Stimulated activated CD8-positive, alpha-beta memory T cell treated with anti-CD3 and anti-CD28 coated beads, Interleukin-12 subunit alpha, Interleukin-12 subunit beta, amount 100 ng/mL, for 4 hours (primary cell): ENCODE measurements at places on chromosomes 5 and 9.
A peak's percentile ranks its signal among the peaks of the same experiment; 100 is the strongest.

GRCh38 chr5:102762562-102763227 lies 7.6 kb downstream of the PAM start:
- DNase-seq: no peak

GRCh38 chr9:110828264-110828663 lies 159.7 kb downstream of the MUSK start:
- DNase-seq: no peak

GRCh38 chr5:166758151-166758550 lies 1533.3 kb upstream of the WWC1 start:
- DNase-seq: no peak

- DNase-seq: no peak
These were observed 547.3 kb upstream of the ZNF608 start for GRCh38 chr5:125293726-125294125.

DNA sequence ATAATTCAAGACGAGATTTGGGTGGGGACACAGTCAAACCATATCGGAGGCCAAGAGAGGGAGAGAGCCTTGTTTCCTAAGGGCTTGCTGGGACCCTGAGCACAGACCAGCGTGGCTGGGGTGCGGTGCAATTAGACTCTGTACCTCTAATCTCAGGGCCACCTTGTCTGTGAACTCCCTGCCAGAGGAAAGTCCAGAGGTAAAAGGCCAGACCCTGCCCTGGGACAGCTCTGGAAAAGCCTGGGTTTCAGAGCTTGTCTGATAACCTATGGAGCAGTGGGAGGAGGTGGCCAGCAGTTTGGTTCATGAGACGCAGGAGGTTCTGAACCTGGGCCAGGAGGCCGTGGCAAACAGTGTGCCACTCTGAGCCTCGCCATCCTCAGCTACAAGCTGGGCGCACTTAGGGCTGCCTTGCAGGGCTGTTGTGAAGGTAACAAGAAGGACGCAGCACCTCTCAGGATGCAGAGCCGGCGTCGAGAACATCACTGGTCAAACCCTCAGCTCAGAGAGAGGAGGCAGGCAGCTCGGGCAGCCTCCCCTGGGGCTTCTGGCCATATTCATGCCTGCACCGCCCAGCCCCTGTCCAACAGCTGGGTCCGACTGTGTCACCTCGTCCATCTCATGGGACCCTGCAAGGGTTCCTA lies 4.8 kb upstream of the DOLPP1 start:
- DNase-seq: no peak

DNA sequence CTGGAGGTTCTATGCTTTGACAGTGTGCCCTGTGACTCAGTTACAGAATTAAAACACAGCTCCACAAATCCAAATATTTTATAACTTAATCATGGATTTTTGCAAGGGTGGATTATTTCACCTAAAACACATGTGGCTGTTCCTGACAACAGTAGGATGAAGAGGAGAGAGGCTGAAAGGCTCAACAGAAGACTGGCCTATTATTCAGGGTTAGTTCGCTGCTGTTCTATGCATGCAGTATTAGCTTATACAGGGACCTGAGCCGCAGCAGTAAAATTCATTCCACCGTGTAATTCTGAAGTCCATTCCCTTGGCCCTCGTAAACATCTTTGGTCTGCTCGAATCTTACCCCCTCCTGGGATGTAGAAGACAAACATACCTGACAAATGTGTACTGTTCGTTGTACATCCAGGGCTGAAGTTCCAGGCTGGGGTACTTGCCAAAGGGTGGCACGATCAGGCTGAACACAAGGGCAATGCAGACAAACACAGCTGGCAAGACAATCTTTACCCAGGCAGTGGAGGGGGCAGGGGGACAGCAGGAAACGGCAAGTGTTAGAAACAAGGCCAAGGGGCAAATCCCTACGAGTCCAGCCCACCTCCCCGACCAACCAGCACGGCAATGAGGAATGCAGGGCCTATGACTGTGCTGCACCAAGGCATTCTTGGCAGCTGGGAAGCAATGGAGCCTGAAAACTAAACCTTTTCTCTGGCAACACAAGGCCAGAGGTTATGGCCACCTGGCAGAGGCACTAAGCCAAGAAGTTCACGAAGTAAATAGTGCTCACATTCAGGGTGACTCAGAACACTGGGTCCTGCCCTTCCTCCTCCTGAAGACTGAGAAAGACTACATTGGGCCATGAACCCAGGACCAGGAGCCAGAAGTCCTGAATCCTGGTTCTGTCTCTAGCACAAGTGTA lies 46.8 kb downstream of the NIPSNAP3B start:
- DNase-seq: no peak

GRCh38 chr9:94139672-94140417 lies 55.6 kb downstream of the PTPDC1 start:
- DNase-seq: no peak

GRCh38 chr9:130583271-130583670 lies 3.9 kb downstream of the FUBP3 start:
- DNase-seq: no peak

DNA sequence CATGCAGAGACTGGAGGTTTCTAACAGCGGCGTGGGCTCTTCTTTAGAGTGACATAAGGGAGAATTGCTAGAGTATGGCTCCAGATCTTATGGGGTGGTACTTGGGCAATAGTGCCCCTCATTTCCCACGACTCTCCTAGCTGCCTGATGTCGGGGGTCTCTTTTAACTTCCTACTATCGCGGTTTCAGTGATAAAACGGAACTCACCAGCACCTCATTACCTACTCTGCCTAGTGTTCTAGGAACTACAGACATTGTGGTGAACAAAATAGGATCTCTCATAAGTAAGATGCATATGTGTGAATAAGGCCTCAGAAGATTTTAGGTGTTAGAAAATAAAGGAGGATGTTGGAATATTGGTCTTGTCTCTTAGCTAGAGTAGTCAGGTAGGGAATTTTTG lies 1.1 kb downstream of the ICE1 start:
- DNase-seq: no peak

GRCh38 chr5:111942661-111943401 lies 185.8 kb upstream of the NREP start:
- DNase-seq: no peak

- DNase-seq: no peak
These were observed 14.1 kb downstream of the ERP44 start for GRCh38 chr9:100084734-100085133.

- DNase-seq: no peak
These were observed 907 bp upstream of the NR2F1 start for GRCh38 chr5:93582167-93582462.

- no peak for DNase-seq
These were observed 8.0 kb downstream of the NUDT2 start for GRCh38 chr9:34337403-34337802.

DNA sequence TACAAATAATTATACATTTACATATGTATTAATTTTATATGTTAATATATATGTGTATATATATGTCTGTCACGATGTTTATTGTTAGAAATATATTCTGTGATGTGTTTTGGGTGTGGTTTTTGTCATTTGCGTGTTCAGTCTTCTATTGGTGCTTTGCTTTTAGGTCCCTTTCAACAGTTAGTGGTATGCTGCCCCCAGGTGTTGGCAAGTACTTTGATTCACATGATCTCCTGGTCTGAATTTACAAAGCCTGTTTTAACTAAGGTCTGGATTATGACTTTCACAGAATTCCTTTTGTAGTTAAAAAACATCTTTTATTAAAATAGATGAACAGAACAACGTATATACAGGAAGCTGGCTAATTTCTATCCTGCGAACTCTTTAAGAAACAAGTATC lies 271.5 kb downstream of the CCDC171 start:
- no peak for DNase-seq

DNA sequence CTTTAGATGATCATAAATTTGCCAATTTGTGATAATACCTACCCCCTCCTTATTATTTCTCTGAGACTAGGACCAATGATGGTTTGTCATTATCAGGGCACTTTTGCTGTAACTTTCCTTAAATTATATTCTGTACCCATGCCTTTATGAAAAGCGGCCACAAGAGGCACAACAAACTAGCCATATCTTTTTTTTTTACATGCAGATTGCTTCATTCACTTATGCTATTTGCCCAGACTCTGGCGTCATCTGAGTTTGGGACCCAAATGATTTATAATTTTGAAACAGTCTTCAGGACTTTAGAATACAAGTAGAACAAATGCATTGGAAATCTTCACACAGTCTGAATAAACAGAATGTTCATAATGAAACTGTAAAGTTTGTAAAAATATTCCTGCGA lies 408.1 kb downstream of the MAT2B start:
- DNase-seq: no peak

DNA sequence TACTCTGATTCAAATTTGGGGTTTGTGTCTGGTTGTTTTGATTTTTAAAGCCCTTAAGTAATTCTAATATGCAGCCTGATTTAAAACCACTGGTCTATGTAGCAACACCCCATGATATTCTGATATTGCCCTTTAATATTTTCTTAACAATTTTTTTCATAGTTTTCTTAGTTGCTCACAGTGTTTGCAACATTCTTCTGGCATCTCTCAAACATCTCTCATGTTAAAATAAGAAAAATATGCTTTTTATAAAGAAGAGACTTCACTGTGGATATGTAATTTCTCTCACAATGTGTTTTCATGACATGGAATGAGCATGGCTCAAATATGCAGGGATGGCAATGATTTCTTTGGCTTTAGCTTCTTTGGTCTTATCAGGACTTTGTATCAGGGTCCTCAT lies 183.7 kb downstream of the TAF11L14 start:
- no peak for DNase-seq

DNA sequence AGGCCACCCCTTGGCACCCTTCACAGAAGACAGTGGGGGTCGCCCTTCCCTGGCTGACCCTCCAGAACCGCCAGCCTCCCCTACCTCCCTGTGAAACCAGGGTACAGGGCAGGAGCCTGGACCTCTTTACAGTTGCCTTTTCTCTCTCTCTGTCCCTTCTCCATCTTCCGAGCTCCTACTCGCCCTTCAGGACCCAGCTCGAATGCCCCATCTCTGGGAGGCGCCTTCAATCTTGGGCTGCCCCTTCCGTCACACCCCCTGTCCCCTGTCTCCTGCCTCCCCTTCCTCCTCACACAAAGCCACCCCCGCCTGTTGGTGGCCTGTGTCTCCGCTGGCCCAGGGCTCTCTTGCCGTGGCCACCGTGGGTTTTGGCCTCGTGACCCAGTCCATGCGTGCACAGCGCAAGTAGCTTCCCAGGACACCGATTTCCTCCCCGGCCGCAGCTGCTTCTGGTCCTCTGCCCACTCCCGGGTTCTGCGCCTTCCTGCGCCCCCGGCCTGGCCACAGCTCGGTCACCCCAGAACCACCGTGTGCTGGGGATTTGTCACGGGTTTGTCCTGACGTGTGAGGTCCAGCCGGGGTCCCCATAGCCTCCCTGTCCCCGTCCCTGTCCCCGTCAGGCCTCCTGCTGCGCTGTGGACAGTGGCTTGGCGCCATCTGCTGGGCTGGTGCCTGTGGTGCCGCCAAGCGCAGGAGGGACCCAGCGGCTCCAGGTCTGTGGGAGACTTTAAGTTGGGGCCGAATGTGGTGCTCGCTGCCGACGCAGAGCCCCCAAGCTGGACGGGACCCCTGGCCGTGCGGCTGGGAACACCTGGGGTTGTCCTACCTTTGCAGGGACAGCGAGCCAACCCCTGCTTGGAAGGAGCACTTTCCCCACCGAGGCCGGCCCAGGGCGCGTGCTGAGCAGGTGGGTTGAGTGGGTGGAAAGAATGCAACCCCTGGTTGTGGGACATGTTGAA lies 4.0 kb upstream of the TMEM250 start:
- peak; percentile 63 for DNase-seq

GRCh38 chr5:180059326-180059725 lies 12.2 kb downstream of the RNF130 start:
- DNase-seq: no peak

GRCh38 chr5:10140195-10140973 lies 109.3 kb downstream of the ATPSCKMT start:
- no peak for DNase-seq

DNA sequence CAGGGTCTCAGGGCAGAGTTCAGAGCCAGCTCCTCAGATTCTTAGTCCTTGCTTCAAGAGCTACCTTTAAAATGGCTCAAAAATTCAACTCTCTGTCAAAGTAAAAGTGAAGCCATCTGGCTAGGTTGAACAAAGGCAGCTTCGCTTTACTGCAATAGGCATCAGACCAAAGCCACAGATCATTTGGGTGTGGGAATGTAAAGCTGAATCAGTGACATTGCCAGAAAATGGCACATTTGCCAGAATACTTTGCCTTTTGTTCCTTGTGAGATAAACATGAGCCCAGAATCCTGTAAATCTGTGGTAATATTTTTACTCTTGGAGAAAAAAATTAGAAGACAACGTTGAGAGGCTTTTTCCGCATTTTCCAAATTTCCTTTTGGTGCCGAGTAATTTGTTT lies 210.5 kb downstream of the PALM2AKAP2 start:
- DNase-seq: no peak

DNA sequence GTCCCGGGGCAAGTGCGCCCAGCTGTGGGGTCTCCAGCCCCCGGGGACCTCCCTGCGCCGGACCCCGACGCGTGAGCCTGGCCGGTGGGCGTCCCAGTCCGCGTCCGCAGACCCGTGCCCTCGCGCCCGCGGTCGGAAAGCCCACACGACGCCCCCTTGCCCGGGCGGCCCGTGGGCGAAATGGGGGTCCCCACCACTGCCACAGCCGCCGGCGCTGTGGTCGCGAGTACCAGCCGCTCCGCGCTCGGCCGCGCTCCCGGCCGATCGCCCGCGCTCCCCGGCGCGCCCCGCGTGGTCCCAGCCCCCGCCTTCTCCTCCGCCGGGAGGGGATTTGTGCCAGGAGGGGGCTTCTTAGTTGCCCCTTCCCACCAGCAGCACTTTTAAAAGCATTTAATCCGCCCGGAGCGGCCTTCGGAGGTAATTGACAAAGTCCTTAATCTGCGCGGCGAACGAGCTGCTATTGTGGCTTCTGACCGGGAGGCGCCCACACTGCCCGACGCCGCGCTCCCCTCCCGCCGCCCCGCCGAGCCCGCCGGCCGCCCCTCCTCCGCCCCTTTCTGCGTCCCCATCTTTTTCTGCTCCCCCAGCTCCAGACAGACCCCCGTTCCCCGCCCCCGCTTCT lies 469 bp upstream of the FIBCD1 start:
- no peak for DNase-seq
